ENCODE measurements at places on chromosomes 2 and 18.
A peak's percentile ranks its signal among the peaks of the same experiment; 100 is the strongest.

GRCh38 chr2:197497326-197497725, 2.3 kb downstream of the HSPD1 start:
- no peak for DNase-seq

DNA sequence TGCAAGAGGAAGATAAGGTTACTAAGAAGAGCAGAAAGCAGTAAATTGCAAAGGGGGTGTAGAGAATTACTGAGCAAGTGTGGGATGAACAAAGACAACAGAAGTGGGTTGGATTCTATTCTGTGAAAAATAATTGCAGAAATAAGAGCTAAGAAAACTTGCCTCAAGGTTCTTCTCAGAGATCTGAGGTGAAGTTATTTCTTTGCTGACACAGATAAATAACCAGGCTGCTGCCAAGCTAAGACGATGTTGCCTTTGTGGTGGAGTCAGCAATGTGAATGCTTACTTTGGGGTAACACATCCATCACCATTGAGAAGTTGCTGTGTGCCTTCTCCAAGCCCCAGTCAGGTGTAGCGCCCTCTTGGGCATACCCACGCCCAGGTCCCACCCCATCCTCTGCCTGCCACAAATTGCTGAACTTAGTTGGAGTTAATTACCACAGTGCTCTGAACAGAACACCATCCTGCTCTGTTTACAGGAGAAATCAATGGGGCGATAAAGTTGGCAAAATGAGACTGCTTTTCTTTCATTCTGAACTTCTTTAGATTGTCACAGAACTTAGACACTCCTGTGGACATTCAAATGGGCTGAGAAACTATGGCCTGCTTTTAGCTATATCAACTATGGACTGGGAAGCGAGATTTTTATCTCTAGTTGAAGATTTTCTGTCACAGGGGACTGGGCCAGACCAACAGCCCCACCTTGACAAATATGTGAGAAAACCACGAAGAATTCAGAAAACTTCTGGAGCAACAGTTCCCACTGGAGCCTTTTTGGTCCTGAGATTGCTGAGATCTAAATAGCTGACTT, 283.6 kb downstream of the TMX3 start:
- DNase-seq: no peak

DNA sequence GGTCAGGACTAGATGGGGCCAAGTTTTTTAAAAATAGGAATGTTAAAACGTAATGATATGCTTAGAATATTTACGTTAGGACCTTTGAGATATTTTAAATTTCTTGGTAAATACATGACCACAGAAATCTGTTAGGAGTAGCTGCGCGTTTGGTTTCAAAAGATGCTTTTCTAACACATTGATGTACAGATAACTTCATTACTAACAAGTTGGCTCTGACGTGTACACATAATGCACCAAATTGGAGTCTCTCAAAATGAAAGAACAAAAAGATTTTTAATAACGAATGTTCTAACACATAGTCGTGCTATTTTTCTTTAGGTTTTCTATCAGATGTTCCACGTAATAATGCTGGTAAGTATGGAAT, 608 bp downstream of the PHOSPHO2 start:
- DNase-seq: no peak

GRCh38 chr2:176409671-176410070, 140.4 kb downstream of the MTX2 start:
- no peak for DNase-seq

- DNase-seq: no peak
Measured at GRCh38 chr2:188852772-188853171, 121.4 kb upstream of the COL3A1 start.

DNA sequence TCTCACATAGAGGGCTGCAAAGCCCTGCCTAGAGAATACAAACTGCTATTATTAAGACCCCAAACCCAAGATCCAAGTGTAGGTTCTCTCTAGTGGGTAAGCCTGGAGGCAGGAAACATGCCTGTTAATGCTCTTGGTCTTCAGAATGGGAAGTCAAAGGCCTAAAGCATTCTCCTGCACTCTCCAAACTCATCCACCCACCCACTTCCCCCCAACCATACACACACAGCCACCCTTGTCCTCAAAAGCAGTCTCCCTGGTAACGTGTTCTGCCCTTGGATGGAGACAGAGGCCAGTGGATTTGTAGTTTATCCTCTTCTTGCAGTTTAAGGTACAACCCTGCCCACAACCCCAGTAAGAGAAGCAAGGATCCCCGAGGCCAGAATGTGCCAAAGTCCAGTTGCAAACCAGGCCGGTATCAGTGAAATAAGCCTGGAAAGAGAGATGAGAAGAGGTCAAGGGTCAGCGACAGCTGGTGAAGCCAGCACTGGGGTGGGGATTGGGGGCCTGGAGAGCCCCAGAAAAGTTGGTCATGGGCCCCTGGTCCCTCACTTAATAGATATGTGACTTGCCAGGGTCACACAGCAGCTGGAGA, 23.0 kb downstream of the TMEM247 start:
- DNase-seq: no peak

DNA sequence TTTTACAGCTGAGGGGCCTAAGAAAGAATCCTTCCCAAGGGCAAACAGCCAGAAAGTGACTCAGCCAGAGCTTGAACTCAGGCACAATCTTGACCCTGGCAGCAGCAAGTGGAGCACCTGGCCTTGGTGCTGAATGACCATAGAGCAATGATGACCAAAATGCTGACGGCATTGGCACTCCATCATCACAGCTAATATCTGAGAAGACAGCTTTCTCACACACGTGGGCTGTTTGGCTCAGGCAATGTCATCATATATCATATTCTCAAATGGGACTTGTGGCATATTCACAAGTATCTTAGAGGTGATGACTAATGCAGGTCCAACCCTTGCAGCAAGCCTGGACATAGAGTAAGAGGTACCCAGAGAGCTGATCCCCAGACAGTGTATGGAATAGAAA, 443.9 kb upstream of the MYT1L start:
- no peak for DNase-seq

DNA sequence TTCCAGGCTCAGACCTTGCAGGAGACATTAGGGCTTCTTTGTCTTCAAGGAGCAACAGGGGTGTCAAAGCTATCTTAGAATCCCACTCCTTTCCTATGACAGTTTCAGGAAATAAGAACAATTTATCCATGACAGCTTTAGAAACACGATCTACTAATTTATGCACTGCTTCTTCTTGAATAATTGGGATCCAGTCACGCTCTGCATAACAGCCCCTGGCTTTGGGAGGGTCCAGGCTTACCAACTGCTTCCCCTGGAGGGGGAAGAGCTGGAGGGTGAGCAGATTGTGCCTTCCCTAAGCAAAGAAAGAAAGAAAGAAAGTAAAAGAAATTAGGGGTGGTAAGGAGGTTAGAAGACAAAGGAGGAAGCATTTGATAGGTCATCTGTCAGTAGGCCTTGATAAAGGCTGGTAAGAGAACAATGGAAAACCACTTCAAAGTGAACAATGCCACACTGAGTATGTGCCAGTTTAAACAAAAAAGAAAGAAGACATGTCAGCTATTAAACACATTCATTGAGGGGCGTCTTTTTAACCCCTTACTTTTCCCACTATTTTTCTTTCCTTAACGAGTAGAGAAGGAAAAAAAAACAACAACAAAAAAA, 327.6 kb downstream of the DCC start:
- DNase-seq: no peak

- DNase-seq: peak; percentile 87
Measured at GRCh38 chr2:26245231-26245732, 543 bp downstream of the HADHB start.

DNA sequence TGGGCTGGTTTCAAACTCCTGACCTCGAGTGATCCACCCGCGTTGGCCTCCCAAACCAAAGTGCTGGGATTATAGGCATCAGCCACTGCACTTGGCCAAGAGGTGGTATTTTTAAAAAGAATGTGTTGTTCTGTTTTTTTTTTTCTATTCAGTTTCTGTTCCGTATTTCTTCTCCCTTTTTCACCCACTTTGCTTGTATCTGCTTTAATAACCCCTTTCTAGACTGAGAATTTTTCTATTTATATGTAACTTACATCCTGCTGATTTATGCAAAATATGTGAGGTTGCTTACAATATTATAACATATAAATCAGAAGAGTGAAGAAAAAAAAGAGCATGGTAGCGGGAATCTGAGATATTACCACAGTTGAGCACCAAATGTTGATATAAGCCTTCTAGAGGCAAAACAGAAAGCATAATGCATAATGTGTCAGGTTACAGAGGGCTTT, 17.2 kb upstream of the LYPD6B start:
- no peak for DNase-seq

DNA sequence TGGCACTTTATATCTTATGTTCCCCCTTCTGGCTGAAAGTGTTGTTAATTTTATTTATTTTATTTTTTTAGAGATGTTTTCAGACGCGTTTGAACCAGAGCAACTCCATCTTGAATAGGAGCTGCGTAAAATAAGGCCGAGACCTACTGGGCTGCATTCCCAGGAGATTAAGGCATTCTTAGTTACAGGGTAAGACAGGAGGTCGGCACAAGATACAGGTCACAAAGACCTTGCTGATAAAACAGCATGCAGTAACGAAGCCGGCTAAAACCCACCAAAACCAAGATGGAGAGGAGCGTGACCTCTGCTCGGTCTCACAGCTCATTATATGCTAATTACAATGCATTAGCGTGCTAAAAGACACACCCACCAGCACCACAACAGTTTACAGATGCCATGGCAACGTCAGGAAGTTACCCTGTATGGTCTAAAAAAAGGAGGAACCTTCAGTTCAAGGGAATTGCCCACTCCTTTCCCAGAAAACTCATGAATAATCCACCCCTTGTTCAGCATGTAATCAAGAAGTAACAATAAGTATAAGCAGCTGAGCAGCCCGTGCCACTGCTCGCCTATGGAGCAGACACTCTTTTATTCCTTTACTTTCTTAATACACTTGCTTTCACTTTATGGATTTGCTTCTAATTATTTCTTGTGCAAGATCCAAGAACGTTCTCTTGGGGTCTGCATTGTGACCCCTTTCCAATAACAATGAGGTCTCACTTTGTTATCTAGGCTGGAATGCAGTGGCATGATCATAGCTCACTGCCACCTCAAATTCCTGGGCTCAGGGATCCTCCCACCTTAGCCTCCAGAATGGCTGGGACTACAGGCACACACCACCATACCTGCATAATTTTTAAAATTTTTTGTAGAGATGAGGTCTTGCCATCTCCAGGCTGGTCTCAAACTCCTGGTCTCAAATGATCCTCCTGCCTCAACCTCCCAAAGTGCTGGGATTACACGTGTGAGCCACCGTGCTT, 55.9 kb downstream of the CACNB4 start:
- DNase-seq: no peak
